Upper lobe of right lung (tissue), 1 donor: ENCODE measurements at places on chromosomes 3 and 15. TPM values are rescaled to one million over a fixed set of nuclear protein-coding genes. Genes with fewer than 3 reads are reported as not detected.

RTP1 gene
- not detected for total RNA-seq

LRRC49 gene
- total RNA-seq, result 4.3 TPM

IL5RA gene
- total RNA-seq, result 0.69 TPM

HYAL1 gene
- 78.8 TPM for total RNA-seq

LRTM1 gene
- total RNA-seq, result not detected

SYNM gene
- 19.5 TPM for total RNA-seq

CCR3 gene
- 0.43 TPM for total RNA-seq

ZNF592 gene
- 33.3 TPM for total RNA-seq

BNC1 gene
- 3.1 TPM for total RNA-seq

ELL3 gene
- total RNA-seq, result 4.3 TPM

PHLDB2 gene
- 60.8 TPM for total RNA-seq

CHRNA5 gene
- total RNA-seq, result 1.2 TPM
